ENCODE measurements at places on chromosomes 4 and X.

DNA sequence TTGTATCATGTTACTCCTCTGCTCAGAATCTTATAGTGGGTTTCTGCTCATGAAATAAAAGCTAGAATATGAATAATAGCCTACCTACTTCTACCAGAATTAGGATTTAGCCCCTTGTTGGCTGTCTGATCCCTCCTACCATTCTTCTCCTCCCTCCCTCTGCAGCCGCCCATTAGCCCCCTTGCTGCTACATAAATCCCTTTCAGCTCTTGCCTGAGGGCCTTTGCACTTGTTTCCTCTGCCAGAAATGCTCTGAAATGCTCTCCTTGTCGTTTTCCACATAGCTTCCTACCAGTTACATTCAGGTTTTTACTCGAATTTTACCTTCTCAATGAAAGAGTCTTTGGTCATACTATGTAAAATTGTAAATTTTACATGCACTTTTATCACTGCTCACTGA is 159.2 kb downstream of the ADGRL3 start:
- DNase-seq, result no peak

- DNase-seq, result no peak
Observed at GRCh38 chrX:50751091-50751490, 62.9 kb downstream of the SHROOM4 start.

DNA sequence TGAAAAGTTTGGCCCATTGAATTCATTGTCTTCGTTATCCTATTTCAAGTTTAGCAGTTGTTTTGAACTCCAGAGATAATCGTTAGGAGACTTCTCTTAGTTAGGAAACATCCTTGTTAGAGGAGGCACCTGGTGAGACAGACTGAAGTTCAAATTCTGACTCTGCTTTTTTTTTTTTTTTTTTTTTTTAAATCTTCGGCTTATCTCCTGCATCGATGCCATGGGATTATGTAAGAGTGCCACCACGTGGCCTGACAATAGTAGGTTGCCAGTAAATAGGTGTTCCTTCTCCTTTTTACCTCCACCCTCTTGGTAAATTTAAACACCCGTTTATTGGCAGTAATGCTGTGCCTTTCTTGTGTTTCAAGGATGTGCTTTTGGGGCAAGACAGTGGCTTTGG is 149.3 kb downstream of the SOWAHB start:
- peak; percentile 49 for DNase-seq

GRCh38 chr4:47071901-47072341 is 40.6 kb downstream of the GABRB1 start:
- DNase-seq, result peak; percentile 86

- peak; percentile 21 for DNase-seq
Observed at GRCh38 chr4:175946472-175947116, 119.0 kb upstream of the WDR17 start.

DNA sequence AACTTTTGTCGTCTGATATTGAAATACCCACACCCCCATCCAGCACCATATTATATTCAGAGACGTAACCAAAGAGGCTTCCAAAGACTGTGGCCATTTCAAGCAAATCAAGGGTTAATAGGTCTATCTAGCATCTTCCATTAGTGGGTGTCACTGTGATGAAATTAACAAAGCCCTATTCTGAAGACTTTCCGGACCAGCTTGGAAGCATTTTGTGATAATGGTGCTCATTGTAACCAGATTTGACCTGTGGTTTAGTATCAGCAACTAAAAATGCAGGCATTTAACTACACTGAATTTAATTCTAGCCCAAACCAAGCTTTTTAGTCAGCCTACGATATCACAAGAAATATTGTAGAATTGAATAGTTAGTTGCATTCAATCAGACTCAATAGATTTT is 309.7 kb upstream of the TENM3 start:
- peak; percentile 17 for DNase-seq

GRCh38 chr4:19575924-19576323 is 675.8 kb upstream of the SLIT2 start:
- no peak for DNase-seq
